ENCODE measurements at places on chromosomes 11 and 22.

GRCh38 chr11:111731821-111732220 lies 34.4 kb downstream of the PPP2R1B start:
- no peak for DNase-seq

- no peak for DNase-seq
These were observed 32.9 kb downstream of the SMCO4 start for GRCh38 chr11:93510196-93510873.

GRCh38 chr11:44524751-44525201 lies 40.7 kb upstream of the CD82 start:
- no peak for DNase-seq

DNA sequence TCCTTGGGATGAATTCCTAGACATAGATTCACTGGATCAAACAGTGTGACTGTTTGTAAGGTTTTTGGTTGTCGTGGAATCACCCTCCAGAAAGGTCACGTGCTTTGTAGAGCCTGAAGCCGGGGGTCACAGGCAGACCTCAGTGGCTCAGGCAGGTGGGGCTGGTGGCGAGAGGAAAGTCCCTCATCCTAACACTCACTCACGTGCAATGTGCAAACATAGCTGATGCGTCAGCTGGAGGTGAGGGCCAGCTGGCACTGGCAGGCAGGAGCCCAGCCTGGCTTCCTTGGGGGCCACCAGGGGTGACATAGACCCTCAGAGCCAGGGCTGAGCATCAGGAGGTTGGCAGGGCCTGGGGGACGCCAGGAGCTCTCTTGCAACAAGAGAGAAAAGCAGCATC lies 90.0 kb downstream of the ARHGAP8 start:
- no peak for DNase-seq

GRCh38 chr11:129372609-129373488 lies 2.8 kb upstream of the BARX2 start:
- no peak for DNase-seq
